ENCODE measurements at places on chromosomes 2 and 18. TPM values are rescaled to one million over a fixed set of nuclear protein-coding genes. Genes with fewer than 3 reads are reported as not detected.

DNA sequence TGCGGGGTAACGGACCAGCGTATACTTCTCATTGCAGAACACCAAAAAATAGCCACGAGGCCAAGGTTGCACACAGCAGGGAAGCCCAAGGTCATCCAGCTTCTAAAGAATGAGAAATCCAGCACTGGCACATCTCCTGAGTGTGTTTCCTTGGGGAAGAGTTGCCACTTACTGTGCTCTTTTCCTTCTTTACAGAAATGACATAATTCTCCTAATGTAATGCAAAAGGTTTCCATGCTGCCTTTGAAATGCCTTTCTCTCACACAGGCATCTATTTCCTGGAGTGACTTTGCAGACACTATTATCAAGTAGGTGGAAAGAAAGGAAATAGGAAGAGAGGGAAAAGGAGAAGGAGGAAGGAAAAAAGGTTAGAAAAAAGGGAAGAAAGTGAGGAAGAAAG is 862.1 kb upstream of the CELF4 start:
- DNase-seq = no peak

- DNase-seq = no peak
Observed at GRCh38 chr18:55494899-55495298, 93.1 kb downstream of the TCF4 start.

PLEK gene
- not detected for total RNA-seq

DNA sequence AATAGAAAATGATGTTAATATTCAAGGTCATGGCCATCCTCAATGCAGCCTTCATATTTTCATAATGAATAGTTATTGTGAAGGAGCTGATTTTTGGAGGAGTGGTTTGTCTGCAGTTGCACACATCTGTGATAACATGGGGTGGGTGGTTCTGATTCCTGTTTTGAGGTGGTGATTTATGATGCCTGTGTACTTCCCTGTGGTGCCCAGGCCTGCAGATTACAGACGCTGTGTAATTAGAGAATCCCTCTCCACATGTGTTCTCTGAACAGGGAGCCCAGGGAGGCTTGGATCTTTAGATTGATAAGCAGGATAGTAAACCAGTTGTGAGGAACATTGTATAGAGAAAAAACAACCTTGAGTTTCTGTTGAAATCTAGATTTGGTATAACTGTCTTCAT is 117.5 kb downstream of the AGAP1 start:
- no peak for DNase-seq

DNA sequence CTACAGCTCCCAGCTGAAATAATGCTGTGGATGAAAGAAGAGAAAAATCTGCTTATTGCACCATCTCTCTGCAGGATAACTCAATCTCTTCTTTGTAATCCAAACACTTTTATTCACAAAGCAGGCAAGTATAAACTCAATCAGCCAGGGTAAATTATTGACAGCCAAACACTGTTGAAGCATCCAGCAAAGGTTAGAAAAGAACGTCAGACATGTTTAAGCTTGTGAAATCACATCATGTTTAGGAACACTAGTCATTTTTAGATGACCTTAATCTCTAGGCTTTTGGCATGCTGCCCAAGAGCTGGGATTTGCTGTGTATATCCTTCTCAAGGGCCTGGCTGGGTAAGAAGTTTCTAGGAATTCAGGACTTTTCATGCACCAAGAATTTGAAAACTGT is 1148.1 kb upstream of the FANCL start:
- peak; percentile 19 for DNase-seq

CKAP2L gene
- 25.5 TPM for total RNA-seq

DNA sequence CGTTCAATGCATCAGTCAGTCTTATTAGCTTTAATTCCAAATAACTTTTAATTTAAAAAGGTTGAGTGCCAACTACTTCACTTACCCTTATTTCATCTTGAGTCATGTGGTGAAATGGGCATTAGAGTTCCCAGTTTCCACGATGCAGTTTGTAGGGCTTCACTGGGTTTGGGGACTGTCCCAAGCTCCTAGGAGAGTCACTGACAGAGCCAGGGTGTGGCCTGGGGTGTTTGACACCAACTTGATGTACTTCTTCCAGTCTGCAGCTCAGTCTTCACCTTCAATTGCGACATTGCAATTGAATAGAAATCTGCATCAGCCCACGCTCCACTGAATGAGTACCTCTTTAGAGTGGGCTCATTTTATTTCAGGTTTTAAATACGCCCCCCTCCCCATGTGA is 165.3 kb downstream of the ARL4C start:
- DNase-seq = no peak

ABCB11 gene
- not detected for total RNA-seq

IL36G gene
- total RNA-seq = 0.80 TPM

DNA sequence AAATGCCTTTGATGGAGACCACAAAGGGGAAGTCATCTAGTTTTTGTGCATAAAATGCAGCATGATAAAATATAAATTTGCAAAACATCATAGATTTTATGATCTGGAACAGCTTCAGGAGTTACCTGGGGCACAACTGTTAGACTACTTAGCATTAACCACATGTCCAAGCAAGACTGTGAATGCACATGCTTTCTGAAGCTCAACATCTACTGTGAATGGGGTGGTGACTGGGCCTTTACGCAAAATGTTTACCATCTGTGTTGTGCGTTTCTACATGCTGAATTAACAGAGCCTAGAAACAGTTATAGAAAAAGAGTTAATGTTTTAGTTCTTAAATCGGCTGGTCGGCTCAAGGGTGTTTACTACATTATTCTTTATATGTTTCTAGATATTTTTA is 45.5 kb downstream of the KCTD1 start:
- no peak for DNase-seq

DNA sequence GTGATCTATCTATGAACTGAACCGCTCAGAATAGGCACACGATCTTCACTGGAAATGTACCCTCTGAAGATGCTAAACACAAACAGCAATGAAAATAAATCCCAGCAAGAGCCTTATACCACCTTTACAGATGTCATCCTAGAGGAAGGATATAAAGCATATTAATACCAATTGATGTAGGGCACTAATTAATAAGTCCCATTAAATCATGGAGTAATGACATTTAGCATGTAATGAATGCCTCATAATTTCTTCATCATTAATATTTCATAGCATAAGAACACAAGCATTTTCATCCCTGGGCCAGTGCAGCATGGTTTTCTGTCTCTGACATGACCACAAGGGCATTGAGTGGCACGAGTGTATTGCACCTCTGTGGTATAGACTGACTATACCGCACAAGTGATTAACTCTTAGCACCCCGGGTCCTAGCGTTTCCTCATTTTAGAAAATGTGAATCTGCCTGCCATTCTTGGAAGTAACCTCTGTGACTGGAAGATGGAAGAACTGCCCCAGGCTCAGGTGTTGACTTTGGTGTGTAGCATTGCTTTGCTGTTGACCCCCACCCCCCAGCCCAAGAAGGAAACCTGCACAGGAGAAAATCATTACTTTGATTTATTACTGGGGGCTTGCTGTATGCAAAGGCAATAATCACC is 1.4 kb upstream of the TMEM178A start:
- no peak for DNase-seq

LAMA1 gene
- 2.6 TPM for total RNA-seq
